ENCODE measurements at places on chromosomes 6 and 20.

DNA sequence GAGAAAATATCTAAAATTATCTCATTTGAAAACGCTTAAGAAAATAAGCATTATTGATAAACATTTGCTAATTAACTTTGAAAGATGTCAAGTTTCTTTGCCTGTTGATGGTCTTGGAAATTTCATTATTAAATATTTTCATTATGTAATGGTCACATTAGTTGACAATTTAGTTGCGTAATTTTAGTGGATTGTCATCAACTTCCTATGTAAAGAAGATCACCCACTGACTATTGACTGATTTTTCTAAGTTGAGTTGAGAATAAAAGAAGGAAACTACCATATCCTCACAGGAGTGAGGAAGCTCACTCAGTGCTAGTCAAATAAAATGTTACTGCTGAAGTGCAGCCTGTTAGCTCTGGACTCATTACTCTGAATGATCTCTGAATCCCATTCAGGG lies 79.9 kb upstream of the LY86 start:
- no peak for DNase-seq

DNA sequence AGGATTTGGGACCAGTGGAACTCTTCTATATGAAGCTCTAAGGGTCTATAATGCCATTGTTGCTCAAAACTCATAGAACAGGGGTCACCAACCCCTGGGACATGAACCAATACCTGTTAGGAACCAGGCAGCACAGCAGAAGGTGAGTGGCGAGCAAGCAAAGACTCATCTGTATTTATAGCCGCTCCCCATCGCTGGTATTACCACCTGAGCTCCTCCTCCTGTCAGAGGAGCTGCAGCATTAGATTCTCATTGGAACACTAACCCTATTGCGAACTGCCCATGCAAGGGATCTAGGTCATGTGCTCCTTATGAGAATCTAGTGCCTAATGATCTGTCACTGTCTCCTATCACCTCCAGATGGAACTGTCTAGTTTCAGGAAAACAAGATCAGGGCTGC lies 237.5 kb downstream of the C6orf118 start:
- DNase-seq: no peak

DNA sequence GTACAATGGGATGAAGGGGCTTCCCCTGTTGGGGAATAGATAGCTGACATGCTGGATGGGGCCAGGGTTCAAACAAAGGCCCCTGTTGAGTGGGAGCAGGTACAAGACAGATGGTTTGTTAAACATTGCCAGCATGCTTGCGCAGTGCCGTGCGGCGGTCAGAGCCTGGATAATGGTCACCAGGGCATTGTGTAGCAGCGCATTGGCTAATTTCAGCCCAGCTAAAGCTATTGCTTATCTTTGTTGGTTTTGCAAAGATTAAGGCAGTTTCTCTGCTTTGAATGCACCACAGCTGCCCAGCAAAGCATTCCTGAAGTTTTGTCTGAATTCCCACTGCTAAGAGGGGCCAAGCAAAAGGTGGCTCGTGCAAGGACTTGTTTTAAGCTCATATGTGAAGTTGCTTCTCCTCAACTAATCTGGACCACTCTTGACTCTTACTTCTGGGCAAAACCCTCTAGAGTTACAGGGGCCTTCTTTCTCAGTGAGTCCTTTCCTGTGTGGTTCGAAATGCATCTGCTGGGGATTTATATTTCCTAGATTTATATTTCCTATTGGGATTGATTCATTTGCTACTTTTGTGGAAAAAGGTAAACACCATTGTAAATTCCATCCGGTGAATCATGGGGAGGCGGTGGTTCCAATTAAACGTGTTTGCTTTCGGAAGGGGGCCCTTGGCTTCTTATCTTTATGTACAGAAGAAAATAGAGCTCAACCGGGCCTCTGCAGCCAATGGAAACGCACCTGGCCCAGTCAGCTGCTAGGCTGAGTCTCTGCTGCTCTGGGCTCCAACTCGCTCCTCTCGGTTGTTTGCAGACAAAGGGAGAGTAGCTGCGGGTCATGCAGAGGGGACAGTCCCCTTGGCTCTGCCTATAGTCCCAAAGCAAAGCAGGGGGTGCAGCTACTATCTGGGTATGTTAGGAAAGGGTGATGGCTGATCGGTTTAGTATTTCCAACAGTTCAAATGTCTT lies 72.1 kb downstream of the FOXA2 start:
- no peak for DNase-seq

DNA sequence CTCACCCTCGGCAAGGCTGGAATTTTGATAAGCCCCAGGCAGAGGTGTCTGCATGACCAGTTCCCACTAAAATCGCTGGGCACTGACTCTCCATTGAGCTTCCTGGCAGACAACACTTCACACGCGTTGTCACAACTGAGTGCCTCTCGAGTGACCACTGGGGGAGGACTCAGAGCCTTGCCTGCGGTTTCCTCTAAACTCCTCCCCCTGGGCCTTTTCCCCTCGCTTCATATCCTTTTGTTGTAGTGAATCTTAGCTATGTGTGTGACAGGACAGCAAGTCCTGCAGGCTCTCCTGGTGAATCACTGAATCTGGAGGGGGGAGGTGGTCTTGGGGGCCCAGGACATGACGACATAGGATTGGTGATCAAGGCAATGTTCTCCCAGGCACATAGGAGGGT lies 670.8 kb downstream of the PRKN start:
- DNase-seq: peak; percentile 18

DNA sequence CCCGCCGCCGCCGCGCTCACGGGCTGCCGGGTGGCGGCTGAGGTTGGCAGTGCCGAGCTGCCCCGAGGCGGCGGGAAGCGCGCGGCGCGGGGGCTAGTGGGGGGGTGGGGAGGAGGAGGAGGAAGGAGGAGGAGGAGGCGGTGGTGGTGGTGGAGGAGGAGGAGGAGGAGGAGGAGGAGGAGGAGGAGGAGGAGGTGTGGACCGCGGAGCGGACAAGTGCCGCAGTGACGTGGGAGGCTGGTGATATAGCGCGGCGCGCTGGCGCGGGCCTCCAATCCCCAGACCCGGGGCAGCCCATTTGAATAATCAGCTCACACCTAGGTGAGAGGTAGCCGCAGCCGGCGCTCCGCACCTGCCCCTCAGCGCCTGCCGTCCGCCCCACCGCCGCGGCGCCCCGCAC lies at the start of gene FOXA2:
Gene FOXA2, minus strand, starts transcription at position 51 of the 400 bp plus-strand sequence. CDS start 294 bp downstream, outside the sequence.
- no peak for DNase-seq

GRCh38 chr6:40524797-40525585 lies 62.2 kb downstream of the LRFN2 start:
- DNase-seq: no peak

- DNase-seq: peak; percentile 57
These were observed 722 bp downstream of the ISM1 start for GRCh38 chr20:13221673-13222318.

DNA sequence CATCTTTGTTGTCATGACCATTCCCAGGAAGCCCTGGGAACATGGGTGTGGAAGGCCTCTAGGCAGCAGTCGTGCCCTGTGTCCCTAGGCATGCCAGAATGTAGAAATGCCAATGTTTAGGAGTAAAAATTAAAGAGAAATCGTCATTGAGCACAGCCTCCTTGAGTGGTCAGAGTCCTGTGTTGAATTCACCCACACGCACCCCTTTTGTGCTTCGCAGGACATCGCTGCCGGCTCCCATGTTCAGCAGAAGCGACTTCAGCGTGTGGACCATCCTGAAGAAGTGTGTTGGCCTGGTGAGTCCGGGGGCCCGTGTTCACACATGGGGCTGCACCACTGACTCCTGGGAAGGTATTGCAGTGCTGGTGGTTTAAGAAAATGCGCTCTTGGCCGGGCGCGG lies 25.1 kb downstream of the OSBPL2 start:
- no peak for DNase-seq

DNA sequence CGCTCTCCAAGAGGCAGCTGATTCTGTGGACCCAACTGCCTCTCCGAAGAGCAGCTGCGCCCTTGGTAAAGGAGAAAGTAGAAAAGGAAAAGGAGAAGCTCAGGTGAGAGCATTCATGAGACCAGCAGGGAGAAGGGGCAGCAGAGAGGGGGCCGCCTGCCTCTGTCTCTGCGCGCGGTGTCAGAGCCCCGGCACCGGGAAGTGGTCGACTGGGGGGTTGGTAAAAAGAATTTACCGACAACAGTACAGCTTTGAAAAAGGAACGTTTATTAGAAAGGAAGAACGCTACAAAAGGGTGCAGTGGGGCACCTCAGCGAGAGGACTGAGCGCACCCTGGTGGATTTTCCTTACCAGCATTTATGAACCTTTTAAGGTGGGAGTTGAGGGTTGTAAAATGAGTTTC lies 61.9 kb downstream of the GPR6 start:
- peak; percentile 49 for DNase-seq

DNA sequence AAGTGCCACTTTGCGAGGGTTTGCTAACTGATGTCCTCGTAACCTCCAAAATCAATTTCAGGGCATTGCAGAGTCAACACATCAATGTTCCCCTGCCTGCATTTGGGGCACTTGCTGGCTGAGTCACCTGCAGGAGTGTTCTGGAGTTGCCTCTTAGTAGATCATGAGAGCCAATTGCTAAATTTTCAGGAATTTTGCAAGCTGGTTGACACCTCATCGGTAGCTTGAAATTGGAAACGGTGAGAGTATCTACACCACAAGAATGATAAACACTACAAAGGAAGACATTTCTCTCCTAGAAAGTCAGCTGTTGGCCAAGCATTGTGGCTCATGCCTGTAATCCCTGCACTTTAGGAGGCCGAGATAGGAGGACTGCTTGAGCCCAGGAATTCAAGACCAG lies 10.8 kb upstream of the BFSP1 start:
- peak; percentile 53 for DNase-seq

DNA sequence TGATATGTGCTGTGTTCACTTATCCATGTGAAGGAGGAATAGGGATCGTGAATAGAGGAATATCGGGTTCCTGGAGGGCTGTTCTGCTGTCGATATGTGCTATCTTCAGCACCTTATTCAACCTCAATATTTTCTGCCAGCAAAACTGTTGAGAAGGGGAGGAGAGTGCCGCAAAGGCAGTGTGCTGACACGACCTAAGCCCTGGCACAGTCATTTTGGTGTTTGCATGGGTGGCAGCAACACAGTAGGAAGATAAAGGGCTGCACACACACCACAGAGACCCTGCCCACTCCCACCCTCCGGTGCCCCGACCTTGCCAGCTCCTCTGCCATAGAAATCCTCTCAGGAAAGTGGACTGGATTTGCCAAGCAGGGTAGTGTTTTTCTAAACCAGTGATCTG lies 47.0 kb downstream of the ZDHHC14 start:
- no peak for DNase-seq

- DNase-seq: no peak
These were observed 66.0 kb downstream of the ARHGAP18 start for GRCh38 chr6:129643968-129644367.

GRCh38 chr20:45592574-45593189 lies 13.6 kb upstream of the WFDC8 start:
- DNase-seq: peak; percentile 85

GRCh38 chr6:42352856-42353564 lies 98.7 kb downstream of the TRERF1 start:
- DNase-seq: peak; percentile 92

- no peak for DNase-seq
These were observed 32.7 kb upstream of the TFB1M start for GRCh38 chr6:155346957-155347356.

DNA sequence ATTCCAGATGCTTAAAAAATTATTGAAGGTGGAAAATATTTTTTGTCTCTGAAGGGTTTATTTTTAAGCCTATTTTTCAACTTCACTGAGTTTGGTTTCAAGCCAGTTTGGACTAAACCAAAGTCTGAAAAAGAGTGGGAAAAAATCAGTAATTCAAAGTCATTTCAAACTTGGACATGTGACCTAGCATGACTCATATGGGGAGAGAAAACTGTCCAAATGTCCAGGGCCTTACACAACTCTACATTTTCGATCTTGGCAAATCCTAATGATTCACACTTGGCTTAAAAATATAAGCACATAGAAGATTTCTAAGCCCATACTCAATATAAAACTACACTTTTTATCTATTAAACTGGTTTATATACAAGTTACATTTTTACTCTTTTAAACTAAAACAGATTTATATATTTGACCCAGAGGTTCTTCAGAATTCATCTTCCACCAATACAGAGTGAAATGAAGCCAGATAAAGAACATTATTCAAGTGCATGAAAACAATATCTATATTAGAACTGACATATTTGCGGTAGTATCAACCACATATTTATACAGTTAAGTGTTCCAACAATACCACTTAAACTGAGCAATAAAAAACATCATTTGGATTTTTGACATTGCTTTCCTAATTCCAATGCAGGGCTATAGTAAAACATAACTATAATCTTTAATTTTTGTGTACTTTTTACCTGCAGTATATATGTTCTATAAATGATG lies 110.3 kb upstream of the TCF21 start:
- peak; percentile 72 for DNase-seq

DNA sequence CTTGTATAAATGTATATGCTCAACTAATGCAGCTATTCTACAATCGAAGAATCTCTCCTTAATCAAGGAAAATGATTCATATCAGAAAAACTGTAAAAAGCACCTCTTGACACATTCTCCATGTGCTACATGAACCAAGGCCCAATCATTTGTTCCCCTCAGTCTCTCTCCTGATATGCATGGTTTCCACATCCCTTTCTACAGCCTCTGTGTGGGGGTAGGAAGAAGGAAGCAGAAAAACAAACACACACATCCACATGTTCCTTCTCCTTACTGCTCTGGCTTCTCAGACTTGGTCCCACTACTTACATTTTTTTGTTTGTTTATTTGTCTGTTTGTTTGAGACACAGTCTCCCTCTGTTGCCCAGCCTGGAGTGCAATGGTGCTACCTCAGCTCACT lies 510.5 kb downstream of the PRKN start:
- DNase-seq: no peak

DNA sequence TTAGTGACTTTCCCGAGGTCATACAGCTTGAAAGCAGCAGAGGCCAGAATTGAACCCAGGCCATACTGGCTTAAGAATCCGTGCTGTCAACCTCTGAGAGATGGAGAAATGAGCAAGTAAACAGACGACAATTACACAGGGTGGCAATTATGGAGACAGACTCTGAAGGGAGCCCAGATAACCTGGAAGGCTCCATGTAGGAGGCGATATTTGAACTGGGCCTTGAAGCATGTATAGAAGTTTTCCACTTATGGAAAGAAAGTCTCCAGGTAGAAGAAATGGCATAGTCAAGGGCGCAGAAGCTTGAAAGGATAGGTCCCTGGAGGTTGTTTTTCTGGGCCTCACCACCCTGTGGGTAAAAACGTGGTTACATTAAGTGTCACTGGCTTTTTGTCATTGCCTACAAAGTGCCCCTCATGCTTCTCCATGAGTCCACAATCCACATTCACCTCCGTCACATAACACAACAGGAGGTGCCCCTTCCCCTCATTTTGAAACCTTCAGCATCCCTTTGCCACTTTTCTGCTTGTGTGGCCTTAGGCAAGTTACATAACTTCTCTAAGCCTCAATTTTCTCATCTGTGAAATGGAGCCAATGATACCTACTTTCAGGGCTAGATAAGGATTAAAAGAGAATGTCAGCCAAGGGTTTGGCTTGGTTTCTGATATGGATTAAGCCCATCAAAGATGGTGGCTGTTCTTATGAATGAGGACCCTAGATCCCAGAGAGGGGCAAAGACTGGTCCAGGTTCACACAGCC lies 5.9 kb upstream of the BPI start:
- no peak for DNase-seq

DNA sequence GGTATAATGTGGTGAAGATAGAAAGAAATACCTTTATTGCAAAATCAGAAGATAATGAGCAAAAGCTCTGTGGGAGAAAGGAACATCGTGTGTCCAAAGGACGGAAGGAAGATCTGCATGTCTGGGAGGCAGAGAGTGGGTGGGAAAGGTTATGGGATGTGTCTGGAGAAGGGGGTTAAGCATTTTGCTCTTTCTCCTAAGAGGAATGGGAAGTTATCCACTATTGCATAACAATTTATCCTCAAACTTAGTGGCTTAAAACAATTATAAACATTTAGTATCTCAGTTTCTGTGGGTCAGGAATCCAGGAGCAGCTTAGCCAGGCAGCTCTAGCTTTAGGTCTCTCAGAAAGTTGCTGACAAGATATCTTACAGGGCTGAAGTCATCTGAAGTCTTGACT lies 229.1 kb upstream of the CITED2 start:
- no peak for DNase-seq

Measured in ELR (cell line).